ENCODE measurements at places on chromosomes 12 and 14.
A peak's percentile ranks its signal among the peaks of the same experiment; 100 is the strongest.

DNA sequence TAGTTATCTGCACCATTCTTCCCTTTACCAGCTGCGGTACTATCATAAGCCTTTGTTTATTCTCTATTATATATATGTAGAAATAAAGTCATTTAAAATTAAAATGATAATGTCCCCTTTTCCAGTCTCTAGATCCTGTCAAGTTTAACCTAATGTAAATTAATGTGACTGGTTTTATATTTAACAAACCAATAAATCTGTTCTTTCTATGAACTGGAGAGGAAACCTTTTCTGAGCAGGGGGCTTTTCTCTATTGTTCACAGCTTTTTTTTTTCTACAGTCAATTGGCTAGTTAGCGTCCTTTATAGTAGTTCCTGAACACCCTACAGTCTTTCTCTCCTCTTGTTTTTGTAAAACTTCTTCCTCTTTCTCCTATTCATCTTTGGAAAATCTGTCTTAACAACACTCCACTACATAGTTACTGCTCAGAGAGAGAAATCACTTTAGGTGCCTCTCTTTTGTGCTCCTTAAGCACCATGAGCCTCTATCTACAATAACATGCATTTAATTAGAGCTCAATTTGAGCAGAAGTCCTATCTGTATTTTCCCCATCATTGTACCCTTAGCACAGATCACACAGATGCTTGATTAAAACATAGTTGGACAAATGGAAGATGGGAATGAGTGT lies 332.6 kb upstream of the SYT1 start:
- DNase-seq: no peak

DNA sequence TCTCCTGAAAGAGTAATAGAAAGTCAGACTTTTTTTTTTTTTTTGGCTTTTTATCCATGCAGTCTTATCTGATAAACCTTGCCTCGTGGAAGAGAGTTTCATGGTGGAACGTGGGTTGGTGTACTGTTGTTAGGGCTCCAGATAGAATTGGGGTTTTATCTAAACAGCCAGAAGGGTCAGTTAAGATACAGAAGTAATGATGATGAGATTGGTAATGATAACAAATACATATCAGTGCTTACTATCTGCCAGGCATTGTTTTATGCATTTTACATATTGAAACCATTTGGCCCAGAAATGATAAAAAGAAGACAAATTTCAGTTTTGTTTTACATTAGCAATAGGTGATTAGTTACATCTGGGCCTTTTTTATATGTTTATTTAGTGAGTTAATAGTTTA lies 372.8 kb upstream of the PRICKLE1 start:
- DNase-seq: no peak

- no peak for DNase-seq
Measured at GRCh38 chr12:109740694-109741245, 27.1 kb downstream of the FAM222A start.

- DNase-seq: no peak
Measured at GRCh38 chr12:109937371-109937770, 37.3 kb downstream of the TCHP start.

DNA sequence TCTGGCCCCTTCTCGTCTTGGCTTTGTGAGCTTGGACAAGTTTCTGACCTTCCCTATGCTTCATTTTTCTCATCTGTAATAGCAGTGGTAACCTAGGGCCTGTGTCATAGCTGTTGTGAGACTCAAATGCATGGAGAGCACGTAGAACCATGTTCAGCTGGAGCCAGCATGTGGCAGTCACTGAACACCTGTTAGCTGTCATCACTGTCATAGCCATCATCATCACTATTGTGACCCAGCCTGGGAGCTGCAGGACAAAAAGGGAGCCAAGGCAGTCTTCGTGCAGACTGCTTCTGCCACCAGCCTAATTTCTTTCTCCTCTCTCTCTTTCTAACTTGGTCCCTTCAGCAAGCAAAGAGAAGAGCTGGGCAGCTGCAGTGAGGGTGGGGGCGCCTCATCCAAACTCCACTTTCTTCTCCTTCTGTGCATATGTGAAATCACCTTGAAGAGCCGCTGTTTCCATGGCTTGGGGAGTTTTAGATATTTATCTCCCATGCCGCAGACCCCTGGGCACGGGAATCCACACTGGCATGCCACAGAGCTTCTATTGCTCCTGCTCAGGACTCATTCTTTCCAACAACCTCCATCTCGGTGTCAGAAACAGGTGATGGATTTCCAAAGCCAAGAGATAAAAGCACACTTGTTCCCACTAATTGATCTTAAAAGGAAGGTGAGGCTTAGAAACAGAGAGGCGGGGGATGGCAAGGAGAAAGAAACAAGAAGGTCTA lies 87.0 kb downstream of the SRRM4 start:
- DNase-seq: no peak

DNA sequence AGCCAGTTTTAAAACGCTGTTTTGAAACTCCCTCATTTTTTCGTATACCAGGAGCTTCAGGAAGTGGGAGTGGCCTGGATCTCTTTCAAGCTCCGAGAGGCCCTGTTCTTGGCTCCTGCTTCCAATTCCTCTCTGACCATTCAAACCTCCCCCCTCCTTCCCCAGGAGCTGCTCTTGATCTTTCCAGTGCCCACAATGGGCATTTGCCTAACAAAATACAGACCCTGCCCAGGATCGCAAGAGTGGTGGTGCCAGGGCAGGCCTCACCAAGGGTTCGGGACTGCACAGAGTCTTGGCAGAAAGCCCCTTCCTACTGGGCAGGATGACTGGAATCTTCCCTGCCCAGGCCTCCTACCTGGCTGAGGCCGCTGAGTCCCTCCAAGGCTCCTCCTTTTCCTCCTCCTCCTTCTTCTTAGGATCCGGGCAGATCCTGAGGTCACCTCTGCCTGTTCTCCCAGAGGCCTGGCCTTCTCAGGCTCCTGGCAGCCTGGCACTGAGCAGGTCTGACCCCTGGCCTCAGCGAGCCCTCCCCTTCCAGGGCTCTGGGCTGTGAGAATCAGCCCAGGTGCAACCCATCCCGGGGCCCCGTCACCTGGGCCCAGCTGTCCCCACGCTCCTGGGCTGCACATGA lies 46.9 kb upstream of the NOS1 start:
- DNase-seq: peak; percentile 48

DNA sequence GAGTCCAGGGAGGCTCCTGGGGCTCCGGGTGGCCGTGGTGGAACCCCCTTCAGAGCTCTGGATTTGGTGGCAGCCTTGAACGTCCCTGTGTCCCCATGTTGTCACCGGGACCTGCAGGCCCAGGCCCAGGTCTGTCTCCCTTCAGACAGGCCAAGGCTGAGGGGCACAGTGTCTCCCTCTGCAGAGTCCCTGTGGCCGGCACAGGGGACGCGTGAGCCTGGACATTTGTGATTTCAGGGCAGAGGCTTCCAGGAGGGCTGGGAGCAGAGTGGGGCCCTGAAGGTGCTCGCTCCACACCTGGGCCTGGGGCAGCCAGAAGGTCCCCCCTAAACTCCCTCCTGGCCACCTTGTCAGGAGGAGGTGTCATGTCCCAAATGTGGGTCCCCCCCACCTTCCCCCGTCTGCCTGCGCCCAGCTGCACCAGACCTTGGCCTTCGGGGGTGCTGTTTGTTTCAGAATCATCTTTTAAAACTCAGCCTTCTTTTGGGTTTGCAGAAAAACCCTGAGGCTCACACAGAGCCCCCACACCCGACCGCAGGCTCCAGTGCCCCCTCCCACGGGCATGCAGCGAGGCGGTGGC lies 47.6 kb downstream of the KIF26A start:
- DNase-seq: no peak

- no peak for DNase-seq
Measured at GRCh38 chr12:26429070-26429691, 233.8 kb downstream of the SSPN start.

DNA sequence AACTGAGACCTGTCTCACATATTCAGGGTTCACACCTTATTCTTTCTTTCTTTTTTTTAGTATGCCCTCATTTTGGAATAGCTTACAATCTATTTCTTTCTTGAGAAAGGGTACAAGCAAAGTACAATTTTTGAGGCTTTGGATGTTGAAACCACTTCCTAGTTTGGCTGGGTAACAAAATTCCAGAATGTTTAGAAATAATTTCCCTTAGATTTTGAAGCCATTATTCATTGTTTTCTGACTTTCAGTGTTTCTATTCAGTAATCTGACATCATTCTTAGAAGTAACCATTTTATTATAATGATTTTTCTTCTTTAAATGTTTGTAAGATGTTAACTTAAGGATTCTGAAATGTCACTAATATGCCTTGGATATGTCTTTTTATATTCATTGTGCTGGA lies 28.2 kb downstream of the ST8SIA1 start:
- no peak for DNase-seq

DNA sequence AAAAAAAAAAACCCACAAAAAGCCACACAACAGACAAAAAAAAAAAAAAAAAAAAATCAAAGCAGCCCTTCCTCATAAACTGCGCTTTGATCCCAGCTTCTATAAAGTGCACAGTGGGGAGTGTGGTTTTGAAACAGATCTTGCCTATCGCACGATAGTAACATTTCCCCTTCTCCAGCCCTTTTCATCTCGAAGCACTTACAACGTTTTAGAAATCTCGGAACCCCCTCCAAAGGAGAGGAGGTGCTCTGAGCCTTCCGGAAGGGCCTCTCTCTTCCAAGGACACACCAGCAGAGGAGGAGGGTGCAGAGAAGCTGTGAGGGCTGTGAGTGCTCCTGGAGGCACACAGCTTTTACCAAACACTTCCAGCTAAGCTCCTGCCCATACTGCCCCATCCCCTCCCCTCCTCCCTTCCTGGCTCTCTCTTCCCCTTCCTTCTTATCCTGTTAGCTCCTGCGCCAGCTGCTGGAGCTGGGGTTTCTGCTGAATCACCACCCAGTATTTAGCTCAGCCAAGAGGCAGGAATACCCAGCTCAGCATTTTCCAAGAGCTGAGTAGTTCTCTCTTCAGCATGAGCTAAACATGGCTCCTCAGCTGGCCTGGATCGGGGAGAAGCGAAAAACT lies 28.4 kb downstream of the SLC7A8 start:
- peak; percentile 94 for DNase-seq

- no peak for DNase-seq
Measured at GRCh38 chr14:34741840-34742239, 27.4 kb upstream of the CFL2 start.

- DNase-seq: no peak
Measured at GRCh38 chr14:76782115-76782884, 21.0 kb downstream of the VASH1 start.

GRCh38 chr12:103801709-103802585 lies 39.1 kb downstream of the NT5DC3 start:
- DNase-seq: no peak

- peak; percentile 45 for DNase-seq
Measured at GRCh38 chr14:51004801-51005526, 60.7 kb upstream of the PYGL start.

GRCh38 chr12:43113135-43113534 lies 438.9 kb downstream of the ADAMTS20 start:
- DNase-seq: no peak

- DNase-seq: no peak
Measured at GRCh38 chr12:115426732-115427131, 742.8 kb upstream of the TBX3 start.

GRCh38 chr14:89256283-89256682 lies 160.8 kb downstream of the FOXN3 start:
- no peak for DNase-seq

DNA sequence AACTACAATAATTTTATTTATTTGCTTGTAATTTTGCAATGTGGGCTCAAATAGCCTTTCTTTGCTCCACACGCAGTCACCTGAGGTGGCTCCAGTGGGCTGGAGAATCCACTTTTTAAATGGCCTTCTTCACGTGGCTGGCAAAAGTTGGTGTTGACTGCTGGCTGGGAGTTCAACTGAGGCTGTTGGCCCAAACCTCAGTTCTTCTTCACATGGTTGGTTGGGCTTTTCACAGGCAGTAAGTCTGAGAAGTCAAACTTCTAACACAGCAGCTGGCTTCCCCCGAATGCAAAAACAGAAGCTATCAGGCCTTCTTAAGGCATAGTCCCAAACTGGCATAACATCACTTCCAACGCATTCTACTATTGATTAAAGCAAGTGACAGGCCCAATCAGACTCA lies 2.1 kb upstream of the OXA1L start:
- DNase-seq: no peak

- no peak for DNase-seq
Measured at GRCh38 chr12:54363618-54364017, 668 bp downstream of the GPR84 start.

- no peak for DNase-seq
Measured at GRCh38 chr14:95452893-95453712, 63.3 kb downstream of the SYNE3 start.

GRCh38 chr12:76250256-76250655 lies 98.0 kb downstream of the BBS10 start:
- DNase-seq: no peak

DNA sequence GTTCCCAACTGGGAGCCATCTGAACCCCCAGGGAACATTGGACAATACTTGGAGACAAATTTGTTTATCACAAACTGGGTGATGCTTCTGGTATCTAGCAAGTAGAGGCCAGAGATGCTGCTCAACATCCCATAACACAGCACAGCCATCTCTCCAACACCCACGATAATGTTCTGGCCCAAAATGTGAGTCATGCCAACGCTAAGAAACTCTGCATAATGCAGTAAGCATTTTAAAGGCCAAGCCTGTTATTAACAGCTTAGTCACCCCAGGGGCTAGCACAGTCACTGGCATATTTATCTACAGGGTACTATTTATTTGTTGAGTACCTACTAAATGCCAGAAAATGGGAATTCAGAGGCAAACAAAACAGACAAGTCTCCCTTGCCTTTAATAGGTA lies 873.1 kb upstream of the TMEM132C start:
- no peak for DNase-seq

DNA sequence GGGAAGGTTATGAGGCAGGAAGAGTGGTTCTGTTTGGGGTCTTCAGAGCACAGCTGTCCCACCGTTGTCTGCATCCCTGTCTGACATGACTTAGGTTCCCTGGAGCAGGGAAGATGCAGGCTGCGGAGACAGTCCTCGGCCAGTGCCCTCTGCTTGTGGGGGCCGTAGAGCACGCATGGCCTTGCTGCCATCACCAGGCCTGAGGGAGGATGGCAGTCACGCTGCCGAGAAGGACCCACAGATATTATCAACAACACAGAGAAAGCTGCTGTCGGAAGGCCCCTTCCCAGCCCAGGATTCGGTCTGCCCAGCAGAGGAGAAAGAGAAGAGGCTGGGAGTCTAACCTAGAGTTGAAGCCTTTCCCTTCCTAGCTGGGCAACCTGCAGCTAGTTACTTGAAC lies 35.0 kb downstream of the ERH start:
- no peak for DNase-seq

- DNase-seq: peak; percentile 87
Measured at GRCh38 chr12:124259154-124260066, 35.5 kb upstream of the RFLNA start.
